ENCODE measurements at places on chromosomes 1 and 21.

GRCh38 chr1:183580281-183580682 is 10.0 kb downstream of the NCF2 start:
- DNase-seq = no peak

DNA sequence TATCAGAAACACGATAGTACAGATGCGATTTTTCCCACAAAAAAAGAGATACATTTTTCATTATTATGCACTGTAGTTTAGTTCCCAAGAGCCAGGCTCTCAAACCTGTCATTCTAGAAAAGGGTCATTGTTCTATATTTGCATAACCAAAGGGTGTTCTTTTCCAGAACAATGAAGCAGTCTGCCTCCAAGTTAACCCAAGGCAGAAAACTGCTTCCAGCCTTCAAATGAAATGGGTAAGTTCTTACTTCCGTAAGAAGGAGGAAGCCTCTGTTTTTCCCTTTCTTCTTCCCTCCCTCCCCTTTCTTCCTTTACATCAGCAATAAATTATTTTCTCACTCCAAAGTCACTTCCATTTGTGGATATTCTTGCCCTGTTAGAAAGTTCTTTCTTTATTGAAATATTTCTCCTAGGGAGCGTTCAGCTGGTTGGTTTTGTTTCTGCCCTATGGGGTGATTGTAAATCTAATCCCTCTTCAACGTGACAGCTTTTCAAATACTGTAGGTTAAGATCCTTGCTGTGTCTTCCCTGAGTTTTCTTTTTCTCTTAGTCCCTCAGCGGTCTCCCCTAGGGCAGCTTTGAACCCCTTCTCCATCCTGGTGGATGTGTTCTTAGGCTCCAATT is 77.3 kb upstream of the PTGFRN start:
- no peak for DNase-seq

- DNase-seq = no peak
Observed at GRCh38 chr1:5979536-5980313, 12.5 kb downstream of the NPHP4 start.

DNA sequence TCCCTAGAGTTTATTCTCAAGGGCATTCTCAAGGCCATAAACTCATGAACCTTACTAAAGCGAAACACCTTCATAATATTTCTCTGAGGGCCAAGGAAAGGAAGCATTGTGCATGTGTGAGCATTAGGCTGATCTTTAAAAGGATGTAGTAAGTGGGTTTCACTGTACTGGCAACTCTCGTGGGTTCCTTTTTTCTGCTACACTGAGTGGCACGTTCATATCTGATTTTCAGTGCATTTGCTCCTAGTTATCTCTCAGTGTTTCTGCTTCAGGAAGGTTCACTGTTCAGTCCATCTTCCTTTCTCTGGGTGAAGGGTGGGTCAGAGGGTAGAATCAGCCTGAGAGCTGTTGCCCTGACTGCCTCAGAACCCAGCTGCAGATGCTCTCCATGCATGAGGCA is 192.8 kb upstream of the ADGRL2 start:
- DNase-seq = no peak

DNA sequence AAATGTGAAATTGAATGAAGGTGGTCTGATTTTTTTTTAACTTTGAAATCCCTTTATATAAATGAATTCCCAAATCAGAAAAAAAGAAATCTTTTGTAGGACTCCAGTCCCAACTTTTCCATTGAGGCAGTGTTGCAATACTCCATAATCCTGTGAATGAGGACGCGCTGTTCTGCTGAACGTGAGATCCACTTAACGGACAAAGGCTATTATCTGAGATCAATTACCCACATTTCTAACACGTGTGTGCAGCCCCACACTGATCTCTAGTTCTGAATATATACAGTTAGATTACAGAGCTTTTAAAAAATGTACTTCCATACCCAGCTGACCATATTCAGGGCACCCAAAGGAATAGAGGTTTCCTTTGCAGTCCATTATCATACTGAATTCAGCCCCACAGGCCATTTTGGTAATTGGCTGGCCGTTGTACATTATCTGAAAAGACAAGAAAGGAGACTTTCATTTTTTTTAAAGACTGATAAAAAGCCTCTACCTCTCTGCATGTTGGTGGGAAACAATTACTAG is 19.0 kb downstream of the RCC2 start:
- no peak for DNase-seq

DNA sequence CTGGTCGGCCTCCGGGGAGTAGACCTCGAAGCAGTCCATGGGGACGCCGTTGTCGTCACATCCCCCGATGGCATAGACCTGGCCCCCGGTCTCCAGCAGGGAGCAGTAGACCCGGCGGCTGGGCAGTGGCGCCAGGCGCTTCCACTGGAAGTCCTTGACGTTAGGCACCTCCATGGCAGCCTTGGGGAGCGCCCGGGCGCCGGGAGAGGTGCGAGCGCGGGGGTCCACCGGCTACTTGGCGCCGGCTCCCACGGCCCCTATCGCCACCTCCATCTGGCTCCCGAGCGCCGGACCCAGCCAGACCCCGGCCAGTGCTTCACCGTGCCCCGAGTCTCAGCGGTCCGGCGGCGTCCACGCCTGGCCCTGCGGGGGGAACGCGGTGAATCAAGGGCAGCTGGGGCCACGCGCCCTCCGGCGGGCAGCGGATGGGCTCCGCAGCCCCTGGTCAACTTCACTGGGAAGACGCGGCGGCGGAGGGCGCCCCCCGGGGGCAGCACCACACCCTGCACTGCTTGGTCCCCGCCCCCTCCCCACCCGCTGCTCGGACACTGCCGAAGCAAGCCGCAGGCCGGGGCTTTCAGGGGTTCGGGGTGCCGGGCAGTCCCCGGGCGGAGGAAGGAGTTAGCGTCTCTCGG is 13.2 kb downstream of the KLHDC8A start:
- no peak for DNase-seq

DNA sequence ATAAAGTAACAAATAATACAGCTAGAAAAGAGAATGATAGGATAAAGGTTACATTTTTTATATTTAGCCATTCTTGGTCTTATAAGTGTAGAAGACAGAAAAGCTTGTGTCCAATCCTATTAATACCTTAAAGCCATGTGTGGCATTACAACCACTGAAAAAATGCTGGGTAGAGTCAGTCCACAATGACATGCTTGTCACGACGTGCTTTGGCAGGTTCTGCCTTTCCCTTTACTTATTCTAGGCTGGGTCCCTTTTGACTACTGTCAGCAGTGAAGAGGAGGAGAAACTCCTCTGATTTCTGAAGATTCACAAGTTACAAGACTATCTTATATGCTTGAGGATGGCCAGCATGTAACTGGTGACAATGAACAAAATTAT is 14.6 kb upstream of the AIM2 start:
- no peak for DNase-seq

DNA sequence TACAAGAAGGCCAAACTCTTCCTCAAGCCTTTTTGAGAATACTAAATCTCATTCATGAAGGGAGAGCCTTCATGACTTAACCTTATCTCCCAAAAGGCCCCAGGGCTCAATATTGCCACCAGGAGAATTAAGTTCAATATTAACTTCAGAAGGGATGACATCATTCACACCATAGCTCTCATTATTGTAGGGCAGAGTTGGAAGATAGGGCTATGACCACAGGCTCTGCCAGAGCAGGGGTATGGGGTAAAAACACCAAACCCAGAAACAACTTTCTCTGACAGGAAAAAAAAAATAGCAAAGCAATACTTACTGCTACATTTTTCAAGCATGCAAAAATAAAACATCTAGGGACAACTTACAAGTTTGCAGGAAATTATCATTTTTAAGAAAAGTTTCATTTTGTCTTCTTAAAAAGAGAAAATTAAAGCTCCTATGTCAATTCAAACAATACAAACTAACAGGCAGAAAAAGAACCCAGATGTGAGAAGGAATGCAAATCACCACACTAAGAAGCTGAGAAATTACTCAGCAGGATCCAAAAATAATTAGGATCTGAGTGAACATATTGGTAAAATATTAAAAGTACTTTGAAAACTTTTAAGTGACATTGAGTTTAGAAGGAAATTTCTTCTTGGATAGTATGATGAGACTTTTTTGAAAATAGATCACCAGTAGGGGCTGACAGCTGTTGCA is 1156.5 kb downstream of the NCAM2 start:
- no peak for DNase-seq

GRCh38 chr1:65480684-65481405 is 60.4 kb downstream of the LEPR start:
- DNase-seq = no peak

DNA sequence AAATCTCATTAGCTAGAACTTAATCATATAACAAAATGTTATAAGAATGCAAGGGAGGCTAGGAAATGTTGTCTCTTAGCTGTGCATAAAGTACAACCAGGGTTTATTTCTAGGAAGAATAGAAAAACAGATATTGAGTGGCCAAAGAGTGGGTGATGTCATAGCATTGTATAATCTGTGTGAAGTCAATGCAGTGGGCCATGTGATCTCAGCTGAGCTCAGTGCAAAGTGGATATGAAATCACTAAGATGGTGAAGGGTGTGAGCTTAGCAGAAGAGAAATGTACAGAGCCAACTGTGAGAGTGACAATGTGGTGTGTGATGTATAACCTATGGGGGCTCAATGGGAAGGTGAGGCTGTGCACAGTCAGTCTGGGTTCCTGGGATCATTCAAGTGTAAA is 29.7 kb upstream of the DUSP23 start:
- no peak for DNase-seq

- DNase-seq = no peak
Observed at GRCh38 chr1:160953030-160953429, 1.6 kb downstream of the ITLN2 start.

DNA sequence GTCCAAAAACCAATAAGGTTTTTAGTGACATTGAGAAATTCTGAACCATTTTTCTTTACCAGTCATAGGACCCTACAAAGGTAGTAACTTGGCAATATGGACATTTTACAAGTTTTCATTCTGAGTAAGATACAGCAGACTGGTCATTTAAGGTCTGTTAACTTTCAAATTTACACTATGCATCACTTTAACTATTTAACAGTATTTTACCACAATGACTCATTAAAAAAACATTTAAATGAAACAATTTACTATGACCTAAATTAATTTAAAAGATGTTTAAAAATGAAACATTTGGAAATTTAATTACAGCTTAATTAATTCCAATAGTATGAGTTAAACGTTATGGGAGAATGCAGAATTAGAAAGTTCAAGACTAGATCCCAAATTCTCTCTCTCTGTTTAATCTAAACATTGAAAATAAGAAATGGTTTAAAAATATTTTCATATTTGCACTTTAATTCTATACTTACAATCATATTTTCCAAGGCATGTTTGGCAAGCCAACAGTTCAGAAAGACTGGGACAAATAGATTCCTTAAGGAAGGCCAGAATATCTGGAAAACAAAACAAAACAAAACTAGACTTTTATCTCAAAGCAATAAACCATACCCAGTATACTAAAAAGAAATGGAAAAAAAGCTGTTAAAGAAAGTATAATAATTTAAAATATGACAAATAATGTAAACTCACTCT is 140.9 kb downstream of the KCNT2 start:
- no peak for DNase-seq

GRCh38 chr21:20452935-20453334 is 545.3 kb upstream of the NCAM2 start:
- no peak for DNase-seq

DNA sequence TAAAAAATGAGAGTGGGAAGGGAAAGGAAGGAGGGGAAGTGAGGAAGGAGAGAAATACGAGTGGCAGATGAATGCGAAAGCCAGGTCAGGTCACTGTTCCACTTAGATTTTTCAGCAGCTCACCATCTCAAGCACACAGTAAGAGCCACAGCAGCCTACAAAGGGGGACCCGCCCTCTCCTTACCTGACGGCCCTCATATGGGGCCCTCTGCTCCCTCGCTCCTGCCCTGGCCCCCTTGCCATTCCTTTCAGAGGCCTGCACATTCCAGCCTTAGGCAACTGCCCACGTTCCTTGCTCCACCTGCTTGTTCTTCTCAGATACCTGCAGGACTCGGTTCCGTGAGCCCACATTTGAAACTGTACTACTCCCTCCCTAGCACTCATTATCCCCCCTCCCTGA is 22.0 kb downstream of the VPS26C start:
- no peak for DNase-seq
